ENCODE measurements at places on chromosomes 6 and 20.

- DNase-seq: no peak
These were observed at the start of gene ANGPT4 for GRCh38 chr20:916125-916799. Gene ANGPT4, minus strand, starts transcription at chr20:916334. Its CDS starts 120 bp downstream, at chr20:916214.

GRCh38 chr6:113340371-113340770, 516.8 kb upstream of the MARCKS start:
- DNase-seq: no peak

GRCh38 chr20:63286781-63287696, 5.9 kb upstream of the COL20A1 start:
- no peak for DNase-seq

DNA sequence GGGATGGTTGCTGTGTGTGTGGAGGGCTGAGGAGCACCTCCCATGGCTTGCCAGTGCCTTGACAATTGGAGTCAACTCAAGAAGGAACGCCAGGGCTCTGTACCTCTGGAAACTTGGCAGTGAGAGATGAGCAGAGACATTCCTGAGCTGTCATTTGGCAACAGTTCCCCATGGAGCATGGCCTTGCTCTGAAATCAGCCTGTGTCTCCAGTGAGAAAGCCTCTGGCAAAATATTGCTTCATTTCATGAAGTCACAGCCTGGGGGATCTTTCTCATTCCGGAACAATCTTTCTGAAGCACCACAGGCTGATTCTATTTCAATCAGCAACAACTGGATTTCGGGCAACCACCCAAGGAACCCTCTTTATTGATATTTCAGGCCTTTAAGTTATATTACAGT, 52.2 kb upstream of the FNDC1 start:
- DNase-seq: no peak

DNA sequence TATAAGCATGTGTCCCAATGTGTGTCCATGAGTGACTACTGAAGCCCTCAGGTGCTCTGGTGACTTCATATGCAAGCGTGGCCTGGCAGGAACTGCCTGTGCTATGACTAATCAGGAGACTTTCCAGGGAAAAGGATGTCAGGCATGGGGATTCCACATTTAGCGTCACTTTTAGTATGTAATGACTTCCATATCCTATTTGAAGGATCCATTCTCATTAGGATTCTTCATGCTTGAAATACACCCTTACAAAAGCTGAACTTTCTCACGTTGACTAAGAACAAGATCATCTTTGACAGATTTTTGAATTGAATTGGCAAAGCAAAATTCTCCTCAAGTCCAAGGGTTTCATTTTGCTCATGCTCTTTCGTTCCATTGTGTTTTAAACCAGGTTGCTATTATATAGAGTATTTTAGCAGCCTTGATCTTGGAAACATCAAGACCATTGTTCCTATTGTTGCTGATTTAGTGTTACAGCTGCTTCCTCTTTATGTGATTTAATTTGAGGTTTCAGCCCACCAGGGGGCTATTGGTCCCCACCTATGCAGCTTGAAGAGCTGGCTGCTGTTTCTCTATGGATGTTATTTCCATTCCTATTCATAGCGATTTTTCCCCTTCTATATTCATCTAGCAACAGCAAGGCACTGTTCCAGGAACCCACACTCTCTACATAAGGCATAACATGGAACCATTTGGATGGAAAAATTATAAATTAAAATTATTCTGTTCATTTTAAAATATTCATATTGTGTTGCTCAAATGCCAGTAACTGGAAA, 418.6 kb downstream of the CDKAL1 start:
- DNase-seq: no peak

GRCh38 chr6:106014955-106015354, 71.2 kb upstream of the PRDM1 start:
- no peak for DNase-seq

DNA sequence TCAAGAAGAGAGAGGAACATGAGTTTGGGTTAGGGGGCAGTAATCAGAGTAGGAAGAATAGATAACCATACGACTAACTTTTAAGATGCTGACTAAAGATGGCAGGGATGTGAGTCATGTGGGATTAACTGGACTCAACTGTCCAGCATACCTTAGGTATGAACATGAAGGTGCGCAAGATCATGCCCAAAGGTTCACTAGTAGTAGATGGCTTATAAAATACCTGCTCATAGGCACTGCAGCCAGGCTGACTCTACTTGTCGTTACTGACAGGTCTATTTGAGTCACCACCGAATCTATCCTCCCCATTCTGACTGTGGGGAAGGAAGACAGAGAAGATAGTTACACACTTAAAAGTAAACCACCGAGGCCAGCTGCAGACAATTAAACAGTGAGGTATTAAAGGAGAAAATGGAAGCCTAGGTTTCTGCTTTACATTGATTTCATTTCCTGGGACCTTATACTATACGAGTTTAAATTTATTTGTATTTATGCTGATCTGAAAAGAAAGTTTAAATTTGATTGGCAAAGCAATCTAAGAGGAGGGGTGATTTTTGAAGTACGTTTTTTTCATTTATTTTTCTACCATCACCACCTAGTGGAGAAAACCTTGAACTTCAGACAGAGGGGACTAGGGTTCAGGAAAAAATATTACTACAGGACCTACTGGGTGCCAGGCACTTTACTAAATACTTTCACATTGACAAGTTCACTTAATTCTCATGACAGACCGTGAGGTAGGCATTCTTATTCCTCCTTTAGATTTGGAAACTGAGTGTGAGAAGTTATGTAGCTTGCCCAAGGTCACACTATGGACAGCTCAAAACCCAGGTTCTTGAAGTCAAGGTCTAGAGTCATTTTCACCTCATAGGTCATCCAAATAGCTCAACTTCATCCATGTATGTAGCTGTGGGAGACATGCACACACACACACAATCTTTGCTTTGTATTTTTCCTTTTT, 4.0 kb upstream of the WRNIP1 start:
- DNase-seq: no peak
